ENCODE measurements at places on chromosomes 11 and 22.

- DNase-seq = peak; percentile 79
These were observed 8.9 kb downstream of the HPS4 start for GRCh38 chr22:26474682-26475081.

GRCh38 chr22:17471886-17472535, 91.3 kb upstream of the SLC25A18 start:
- DNase-seq = no peak

DNA sequence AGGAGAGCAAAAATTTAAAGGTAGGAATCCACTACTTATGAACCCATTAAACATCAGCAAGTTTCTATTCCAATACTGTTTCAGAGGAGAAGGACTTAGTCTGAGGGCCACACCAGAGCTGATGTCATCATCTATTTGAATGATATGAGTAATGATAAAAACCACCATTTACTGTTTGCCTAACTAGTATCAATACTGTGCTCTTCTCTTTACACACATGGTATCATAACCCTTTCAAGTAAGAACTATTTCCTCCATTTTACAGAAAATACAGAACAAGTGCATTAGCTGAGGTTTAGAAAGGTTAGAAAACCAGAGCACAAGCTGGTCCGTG, 651.3 kb upstream of the KIRREL3 start:
- no peak for DNase-seq

- no peak for DNase-seq
These were observed 60.8 kb upstream of the FAM181B start for GRCh38 chr11:82794490-82794889.

GRCh38 chr11:18366286-18366685, 28.1 kb upstream of the LDHA start:
- no peak for DNase-seq

GRCh38 chr11:77865805-77866204, 44.9 kb downstream of the AAMDC start:
- no peak for DNase-seq

DNA sequence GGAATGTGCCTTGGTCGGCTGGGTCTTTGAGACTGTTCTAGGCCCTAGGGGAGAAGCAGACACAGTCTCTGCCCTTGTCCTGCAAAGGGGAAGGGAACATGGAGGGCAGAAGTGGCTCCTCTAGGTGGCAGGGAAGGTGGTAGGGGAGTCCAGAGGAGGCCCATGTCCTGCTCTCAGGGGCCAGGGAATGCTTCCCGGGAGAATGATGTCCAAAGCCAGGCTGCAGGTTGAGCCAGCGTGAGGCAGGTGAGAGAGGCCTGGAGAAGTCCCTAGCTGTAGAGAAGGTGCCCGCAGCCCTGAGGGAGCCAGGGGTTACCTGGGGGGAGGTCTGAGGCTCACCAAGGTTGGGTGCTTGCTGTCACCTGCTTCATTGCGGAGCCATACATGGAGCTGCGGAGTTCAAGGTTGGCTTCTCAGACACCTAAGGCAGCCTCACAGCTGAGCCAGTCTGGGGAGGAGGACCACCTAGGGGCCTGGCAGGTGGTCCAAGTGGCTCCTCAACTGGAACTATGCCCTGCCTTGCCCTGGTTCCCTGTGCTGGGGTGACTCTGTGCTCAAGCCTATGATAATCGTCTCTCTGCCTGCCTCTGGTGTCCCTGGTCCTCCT, 46.1 kb downstream of the SMIM38 start:
- no peak for DNase-seq

DNA sequence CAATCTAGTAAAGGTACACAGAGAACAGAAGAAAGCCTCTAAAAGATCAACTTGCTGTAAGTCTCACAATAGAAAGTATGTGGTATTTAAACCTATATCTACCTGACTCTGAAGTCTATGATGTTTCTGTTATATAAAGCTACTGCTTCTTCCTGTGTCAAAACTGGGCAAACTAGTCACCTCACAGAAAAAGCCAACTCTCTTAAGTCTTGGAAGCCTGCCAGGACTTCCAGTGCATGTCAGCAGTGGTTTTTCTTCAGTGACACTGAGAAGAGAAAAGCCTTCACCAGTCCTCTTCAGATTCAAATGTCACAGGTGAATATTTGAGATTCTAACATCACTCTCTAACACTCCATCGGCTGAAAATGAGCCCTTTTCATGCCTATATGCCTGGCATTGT, 808.0 kb downstream of the DLG2 start:
- DNase-seq = no peak

- peak; percentile 98 for DNase-seq
These were observed 1.9 kb downstream of the GNG3 start for GRCh38 chr11:62709247-62710000.

GRCh38 chr11:58780578-58780977, 48.8 kb upstream of the GLYAT start:
- DNase-seq = no peak

DNA sequence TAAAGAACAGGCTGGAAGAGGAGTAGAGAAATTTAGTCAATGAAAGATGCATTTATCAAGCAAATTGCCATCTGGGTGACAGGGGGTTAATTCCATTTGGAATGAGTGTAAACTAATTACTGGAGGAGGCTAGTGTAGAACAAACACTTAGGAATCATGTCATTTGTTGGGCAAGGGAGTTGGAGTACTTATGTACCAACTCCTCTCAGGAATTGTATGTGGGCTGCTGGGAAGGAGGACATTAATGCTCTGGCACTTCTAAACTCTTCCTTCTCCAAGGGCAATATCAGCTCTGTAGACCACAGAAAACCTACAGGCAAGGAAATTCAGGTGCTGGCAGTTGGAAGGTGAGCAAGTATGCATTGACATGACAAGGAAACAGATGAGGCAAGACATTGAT, 141.0 kb downstream of the MSANTD4 start:
- no peak for DNase-seq

GRCh38 chr11:92765082-92765840, 204.2 kb upstream of the MTNR1B start:
- no peak for DNase-seq

- DNase-seq = no peak
These were observed 50.3 kb downstream of the CELSR1 start for GRCh38 chr22:46486996-46487717.

GRCh38 chr22:29623059-29623458, 19.6 kb downstream of the NF2 start:
- DNase-seq = peak; percentile 14

GRCh38 chr22:29734406-29734805, 14.6 kb downstream of the CABP7 start:
- DNase-seq = no peak

GRCh38 chr22:19843107-19843856, 11.4 kb downstream of the GNB1L start:
- DNase-seq = no peak

- DNase-seq = no peak
These were observed 5.4 kb downstream of the BEST1 start for GRCh38 chr11:61955422-61956135.

- DNase-seq = peak; percentile 62
These were observed 45.0 kb downstream of the TEAD1 start for GRCh38 chr11:12719221-12719620.

GRCh38 chr11:78567209-78567608, 7.5 kb downstream of the NARS2 start:
- no peak for DNase-seq

DNA sequence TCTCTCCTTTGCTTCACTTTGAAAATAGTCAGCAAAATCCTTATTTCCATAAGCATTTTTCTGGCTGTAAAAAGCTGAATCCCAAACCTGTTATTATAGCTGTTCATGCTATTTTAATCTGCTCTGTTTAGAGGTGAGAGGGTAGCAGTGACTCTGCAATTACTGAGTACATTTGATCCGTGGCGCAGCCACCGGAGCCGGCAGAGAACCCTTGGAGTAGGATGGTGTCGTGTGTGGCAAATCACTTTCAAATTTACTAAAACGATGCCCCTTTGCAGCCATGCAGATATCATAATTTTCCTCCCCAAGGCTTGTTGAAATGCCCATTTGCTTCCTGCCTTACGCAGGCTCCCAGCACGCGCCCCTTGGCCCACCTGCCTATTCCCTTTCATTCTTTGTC, 69.6 kb downstream of the ZBTB16 start:
- no peak for DNase-seq

DNA sequence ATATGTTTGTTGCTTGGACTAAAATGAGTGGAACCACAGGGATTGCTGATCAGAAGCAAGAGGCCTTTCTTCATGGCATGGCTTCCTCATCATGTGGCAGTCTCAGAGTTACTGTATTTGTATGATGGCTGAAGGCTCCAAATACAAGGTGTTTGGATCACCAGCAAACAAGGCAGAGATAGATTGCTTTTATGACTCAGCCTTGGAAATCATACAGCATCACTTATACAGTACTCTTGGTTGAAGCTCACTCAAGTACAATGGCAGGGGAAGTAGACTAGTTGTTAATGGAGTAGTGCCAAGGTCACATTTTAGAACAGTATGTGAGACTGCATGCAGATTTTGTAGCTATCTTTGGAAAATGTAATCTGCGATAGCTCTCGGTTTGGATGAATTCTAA, 16.6 kb downstream of the CAPRIN1 start:
- DNase-seq = peak; percentile 31

DNA sequence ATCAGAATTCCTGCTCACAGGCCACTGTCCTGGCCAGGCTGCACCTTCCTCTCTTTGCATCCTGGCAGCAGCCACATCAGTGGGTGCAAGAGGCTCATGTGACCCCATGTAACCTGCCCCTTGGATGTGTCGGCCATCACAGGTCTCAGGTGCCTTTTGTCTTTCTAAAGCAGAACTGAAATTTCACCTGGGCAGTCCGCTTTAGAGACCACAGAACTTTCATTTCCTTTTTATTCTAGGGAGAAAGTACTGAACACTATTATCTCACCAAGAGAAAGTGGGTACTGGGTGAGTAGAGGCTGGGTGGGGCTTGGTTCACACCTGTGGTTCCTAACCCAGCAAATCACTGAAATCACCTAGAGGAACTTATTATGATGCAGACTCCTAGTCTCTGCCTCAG, 51.7 kb upstream of the NUP160 start:
- no peak for DNase-seq

DNA sequence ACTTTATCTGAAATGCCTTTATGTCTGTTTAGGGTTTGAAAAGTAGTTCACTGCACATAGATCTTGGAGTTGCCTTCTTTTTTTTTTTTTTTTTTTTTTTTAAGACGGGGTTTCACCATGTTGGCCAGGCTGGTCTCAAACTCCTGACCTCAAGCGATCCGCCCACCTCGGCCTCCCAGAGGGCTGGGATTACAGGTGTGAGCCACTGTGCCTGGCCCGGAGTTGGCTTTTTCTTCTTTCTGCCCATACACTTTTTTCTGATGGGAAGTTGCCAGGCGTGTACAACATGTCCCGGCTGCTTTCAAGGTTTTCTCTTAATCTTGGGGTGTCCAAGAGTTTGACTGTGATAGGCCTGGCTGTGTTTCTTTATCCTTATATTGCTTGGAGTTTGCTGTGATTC, 12.9 kb upstream of the GNB1L start:
- DNase-seq = no peak

All from SW480 (cell line).